KBM-7 (cell line): ENCODE measurements at places on chromosomes 5 and 9.

DNA sequence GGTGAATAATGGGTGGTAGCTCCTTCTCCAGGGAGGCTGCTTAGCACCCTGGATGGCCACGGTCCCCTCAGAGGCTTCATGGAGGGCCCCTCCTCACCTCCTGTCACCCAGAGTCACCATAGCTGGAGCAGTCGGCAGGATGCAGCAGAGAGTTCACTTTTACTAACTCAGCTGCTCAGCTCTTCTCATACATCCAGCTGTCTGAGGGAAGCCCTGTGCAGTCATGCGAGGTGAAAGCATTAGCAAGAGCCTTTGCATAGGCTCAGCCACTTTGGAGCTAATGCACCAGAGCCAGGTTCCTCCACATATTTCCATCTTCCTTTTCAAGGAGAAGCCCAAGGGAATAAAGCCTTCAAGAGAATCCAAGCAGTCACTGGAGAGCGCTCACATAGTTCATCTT lies 499.2 kb downstream of the BNC2 start:
- no peak for DNase-seq

GRCh38 chr5:159838551-159839222 lies 77.6 kb upstream of the ADRA1B start:
- DNase-seq = no peak

DNA sequence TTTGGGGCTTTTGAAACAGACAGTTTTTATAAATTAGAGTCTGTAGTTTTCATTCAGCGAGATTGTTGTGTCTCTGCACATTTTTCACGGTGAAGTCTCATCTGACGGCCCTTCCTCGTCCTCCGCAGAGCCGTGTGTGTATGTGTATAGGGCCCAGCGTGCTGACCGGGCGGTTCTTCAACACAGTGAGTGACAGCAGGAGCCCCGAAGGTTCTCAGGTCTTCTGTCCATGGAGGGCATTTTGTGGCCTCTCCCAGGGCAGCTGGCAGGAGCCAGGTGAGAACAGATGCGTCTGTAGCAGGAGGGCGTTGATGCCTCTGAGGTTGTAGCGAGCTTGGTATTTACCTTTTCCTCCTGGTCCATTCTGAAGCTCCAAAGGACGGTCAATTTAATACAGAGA lies 116.0 kb upstream of the LPCAT1 start:
- no peak for DNase-seq

- DNase-seq = no peak
Measured at GRCh38 chr5:151682240-151682639, 4.5 kb downstream of the SPARC start.

- DNase-seq = no peak
Measured at GRCh38 chr5:172365948-172366608, 82.5 kb upstream of the UBTD2 start.

DNA sequence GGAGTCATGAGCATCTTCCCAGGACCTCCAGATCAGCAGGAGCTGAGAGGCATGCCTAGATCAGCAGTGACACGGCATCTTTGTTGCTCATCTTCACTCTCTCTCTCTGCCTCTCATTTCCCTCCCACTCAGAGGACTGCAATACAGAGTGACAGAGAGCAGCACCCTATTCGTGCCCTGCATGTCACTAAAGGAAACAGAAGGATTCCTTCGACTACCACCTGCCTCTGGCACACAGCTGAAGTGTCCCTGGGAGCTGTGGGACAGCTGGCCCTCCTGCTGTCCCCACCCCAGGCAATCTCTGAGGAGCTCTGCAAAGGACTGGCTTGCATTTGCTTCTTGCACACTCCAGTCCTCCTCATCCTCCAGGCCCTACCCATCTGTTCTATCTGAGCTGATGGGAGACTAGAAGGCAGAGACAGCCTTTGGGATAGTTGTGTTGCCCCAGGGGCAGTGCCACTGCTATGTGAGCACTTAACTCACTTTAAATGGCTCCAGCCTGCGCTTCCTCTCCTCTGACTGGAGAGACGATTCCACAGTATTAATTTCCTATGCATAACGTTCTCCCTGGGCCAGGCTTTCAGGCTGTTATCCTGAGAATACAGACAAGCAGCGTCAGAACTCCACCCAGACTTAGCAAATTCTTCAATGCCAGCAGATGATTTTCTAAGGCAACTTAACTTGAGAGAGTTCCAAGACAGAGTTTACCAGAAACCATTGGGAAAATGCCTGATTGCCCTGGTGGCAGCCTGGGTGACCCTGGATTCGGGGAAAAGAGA lies 167.6 kb upstream of the MAP1B start:
- no peak for DNase-seq

- DNase-seq = no peak
Measured at GRCh38 chr5:175681968-175682340, 24.1 kb downstream of the HRH2 start.
